ENCODE measurements at places on chromosomes 4 and X.

DNA sequence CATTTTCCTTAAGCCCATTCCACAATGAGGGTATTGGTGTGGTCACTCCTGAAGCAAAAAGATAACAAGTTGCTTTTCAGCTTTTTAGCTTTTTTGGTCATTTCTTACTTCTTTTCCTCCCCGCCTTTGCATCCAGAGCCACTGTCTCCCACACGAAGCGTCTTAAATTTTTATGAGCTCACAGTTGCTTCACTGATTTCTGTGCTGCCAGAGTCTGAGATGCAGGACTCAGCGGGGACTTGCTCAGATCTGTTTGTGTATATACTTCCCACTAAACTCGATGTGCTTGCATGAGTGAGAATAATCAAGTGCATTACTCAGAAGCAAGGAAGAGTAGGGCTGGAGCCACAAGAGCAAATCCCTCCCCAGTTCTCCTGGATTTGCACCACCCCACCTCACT, 80.2 kb upstream of the FHL1 start:
- DNase-seq, result no peak

DNA sequence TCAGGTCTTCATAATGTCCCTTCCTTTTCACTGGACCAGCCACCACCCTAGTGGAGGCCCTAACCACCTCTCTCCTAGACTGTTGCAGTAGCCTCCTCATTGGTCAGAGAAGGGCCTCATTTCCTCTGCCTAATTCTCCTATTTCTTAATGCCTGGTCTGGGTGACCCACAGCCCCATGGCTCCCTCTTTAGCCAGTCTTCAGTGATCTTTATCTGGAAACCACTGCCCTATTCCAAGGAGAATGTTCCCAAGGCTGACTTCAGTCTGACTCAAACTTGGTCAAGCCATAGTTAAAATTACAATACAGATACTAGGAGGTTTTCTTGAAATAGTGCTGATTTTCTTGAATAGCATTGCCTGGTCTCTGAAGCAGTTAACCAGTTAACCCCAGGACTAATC, 53.6 kb upstream of the PRPS1 start:
- no peak for DNase-seq

GRCh38 chr4:113411496-113411938, 350.0 kb downstream of the CAMK2D start:
- no peak for DNase-seq

DNA sequence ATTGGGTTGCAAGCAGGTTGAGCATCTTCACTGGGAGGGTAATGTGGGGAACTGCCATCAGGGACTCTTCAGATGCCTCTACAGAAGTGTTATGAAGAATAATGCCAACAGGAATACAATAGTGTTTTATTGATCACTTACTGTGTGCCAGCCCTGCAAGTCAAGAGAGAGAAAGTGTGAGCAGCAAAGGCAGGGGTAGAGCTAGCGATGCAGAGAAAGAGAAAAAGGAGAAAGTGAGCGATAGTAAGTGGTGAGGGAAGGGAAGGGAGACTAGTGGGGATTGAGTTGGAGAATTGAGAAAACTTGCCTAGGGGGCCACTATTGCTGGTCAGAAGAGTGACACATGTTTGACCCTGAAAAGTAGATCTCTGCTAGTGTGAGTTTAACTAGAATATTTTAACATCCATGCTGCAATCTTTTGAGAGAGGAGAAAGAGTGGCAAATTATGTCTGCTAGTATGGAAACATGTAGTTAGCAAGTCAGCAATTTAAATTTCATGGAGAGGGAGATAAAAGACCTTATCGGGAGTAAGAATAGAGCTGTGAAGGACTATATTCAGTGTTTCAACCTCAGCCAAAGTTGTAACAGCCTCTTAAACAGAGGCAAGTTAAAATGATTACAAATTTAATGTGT, 12.2 kb downstream of the AFF1 start:
- no peak for DNase-seq

GRCh38 chr4:162682651-162683050, 484.0 kb downstream of the NAF1 start:
- DNase-seq, result no peak

- no peak for DNase-seq
Measured at GRCh38 chrX:960821-961220, 251.6 kb downstream of the CRLF2 start.

GRCh38 chr4:81350040-81350439, 121.7 kb downstream of the RASGEF1B start:
- DNase-seq, result no peak

GRCh38 chrX:153465691-153466380, 4.5 kb downstream of the HAUS7 start:
- DNase-seq, result no peak

DNA sequence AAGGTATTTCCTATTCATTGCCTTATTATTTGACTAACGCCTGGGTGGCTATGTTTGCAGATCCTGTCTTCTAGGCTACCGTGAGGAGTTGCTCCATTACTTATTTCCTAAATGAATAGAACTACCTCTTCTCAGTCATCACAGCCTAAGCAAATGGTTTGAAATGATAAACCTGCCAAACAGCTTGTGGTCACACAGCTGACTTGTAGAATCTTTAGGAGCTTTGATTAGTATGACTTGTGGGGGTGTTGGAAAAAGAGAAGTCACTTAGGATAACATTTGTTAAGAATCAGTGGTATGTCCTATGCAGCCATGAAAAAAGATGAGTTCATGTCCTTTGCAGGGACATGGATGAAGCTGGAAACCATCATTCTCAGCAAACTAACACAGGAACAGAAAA, 169.3 kb downstream of the PPARGC1A start:
- DNase-seq, result no peak

GRCh38 chr4:121156822-121157769, 7.0 kb downstream of the TNIP3 start:
- DNase-seq, result no peak

DNA sequence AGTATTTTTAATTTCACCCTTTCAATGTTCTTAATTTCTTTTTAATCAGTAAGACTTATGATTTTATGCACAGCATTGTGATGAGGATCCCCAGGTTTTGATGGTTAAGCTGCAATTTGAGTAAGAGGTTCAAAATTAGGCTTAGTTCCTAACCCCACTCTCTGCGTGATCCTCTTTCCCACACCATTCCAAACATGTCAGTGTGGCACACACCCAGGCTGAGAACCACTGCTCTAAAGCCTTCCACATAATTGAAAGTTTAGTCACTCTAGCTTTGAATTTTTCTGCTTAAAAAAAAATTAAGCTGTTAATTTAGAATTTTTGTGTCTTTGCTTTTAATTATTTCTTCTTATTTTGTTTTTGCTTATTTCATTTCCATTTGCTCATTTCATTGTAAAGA, 68.8 kb upstream of the SLC7A11 start:
- no peak for DNase-seq

DNA sequence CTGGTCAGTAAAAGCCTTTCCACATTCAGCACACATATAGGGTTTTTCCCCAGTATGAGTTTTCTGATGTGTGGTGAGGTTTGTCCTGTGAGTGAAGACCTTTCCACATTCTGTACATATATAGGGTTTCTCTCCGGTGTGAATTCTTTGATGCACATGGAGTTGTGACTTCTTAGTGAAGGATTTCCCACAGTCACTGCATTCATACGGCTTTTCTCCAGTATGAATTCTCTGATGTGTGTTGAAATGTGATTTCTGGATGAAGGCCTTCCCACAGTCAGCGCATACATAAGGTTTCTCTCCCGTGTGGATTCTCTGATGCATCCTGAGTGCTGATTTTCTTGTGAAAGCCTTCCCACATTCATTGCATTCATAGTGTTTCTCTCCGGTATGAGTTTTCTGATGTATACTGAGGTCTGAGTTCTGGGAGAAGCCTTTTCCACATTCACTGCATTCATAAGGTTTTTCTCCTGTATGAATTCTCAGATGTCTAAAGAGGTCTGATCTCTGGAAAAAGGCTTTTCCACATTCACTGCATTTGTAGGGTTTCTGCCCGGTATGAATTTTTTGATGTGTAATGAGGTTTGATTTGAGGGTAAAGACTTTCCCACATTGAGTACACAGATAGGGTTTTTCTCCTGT, 34.7 kb downstream of the ZNF41 start:
- DNase-seq, result no peak

DNA sequence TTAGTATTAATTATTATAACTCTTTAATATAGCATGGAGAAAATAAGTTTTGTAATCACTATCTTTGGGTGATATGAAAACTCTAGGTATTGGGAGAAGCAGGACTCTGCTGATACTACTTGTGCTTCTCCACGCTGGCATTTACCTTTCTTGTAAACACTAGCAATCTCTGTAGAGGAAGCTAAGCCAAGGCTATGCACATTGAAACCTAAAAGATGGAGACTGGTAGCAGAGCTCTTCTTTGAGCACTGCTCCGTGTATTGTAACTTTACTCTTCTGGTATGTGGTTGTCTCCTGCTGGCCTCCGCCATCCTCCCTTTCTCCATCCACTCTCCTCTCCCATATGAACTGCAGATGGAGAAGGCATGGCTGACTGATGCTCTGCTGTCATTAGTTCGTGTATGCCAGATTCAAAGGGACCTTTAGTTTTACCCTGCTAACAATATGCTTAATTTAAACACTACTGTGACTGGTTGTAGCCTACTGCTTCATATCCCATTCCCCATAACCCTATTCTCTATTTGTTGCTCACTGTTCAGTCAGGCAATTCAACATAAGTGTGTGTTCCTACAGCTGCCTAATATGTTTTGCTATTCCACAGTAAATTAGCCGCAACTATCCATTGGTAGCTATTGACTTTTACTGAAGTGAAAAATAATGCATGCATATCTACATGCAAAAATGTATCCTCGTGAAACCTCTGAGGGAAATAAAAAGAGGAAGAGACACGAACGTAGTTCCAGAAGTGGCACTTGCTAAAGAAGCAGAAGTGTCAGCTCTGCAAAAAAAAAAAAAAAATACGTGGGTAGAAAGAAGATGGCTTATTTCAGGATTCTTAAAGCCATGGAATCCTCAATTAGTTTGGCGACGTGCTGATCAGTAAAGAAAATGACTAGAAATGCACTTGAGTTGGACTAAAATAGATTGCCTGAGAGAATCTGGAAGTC, 55.6 kb upstream of the CCSER1 start:
- no peak for DNase-seq

- DNase-seq, result no peak
Measured at GRCh38 chr4:133493776-133494175, 344.7 kb downstream of the PCDH10 start.

GRCh38 chr4:185797018-185797417, 15.0 kb downstream of the SORBS2 start:
- no peak for DNase-seq

- DNase-seq, result no peak
Measured at GRCh38 chrX:104921584-104922205, 298.8 kb downstream of the TEX13A start.

- no peak for DNase-seq
Measured at GRCh38 chrX:81489987-81490386, 288.1 kb downstream of the SH3BGRL start.

- DNase-seq, result no peak
Measured at GRCh38 chr4:101299899-101300540, 47.3 kb downstream of the PPP3CA start.

GRCh38 chr4:54487491-54487890, 170.3 kb upstream of the KIT start:
- DNase-seq, result no peak

DNA sequence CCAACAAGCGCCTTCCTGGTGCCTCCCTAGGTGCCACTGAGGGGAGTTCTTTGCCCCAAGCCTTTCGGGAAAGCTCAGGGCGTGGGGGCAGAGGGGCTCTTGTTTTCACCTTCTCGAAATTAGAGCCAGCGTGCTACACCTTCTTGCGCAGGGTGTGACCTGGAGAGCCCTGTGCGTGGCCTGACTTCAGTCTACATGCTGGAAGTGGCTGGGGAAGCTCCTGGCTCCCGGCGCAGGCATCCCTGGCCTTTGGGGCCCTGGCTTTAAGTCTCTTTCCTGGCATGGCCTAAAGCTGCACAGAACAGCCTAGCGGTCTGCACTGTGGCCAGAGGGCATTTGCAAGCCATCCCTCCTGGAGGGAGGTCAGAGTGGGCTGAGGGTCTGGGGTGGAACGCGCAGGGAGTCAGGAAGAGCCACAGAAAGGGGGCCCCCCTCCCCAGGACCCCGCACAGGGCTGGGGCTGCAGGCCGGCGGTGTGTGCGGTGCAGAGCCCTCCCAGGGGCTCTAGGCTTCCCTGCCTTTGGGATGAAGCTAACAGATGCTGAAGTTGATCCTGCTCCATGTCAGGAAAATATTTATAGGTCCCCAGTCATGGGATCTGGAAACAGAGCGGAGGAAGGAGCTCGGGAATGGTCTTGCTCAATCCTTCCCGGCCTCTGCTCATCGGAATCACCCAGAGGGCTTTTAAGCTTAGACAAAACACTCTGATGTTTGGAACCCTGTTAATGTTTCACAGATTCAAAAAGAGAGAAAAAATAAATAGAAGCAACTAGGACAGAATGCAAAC, 781 bp upstream of the SPON2 start:
- DNase-seq, result no peak

DNA sequence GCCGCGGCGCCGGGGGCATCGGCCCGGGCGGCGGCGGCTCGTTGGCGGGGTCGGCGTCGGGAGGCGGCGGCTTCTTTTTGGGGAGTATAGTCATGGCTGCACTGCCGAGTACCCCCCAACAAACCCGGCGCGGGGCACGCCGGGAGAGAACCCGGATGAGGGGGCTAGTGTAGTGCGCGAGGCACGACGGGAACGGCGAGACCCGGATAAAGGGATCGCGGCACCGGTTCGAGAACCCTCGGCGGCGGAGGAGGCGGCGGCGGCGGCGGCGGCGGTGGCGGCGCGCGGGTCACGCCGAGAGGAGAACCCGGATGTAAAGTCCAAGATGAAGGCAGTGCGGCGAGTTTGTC, at the start of gene OTUD5:
Gene OTUD5 (minus strand): TSS at position 131 of the 350 bp plus-strand sequence. CDS start 37 bp downstream, at position 94.
- peak; percentile 60 for DNase-seq

DNA sequence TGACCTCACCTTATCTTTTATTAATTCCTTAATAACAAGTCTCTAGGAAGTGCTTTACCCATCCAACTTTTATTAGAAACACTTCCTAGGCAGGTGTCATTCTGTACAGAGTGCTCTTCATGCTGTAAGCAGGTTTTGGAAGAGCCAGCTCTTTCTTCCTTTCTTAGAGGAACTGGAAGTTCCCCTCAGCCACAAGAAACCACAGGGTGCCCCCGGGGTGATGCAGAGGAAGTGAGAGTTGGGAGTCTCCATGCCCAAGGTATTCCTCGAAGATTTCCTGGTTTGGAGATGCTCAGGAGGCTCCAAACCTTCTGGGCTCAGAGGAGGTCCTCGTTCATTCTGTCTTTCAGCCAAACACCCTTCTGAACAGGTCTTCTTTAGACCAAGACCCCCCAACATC, 83.8 kb downstream of the EGF start:
- DNase-seq, result no peak

DNA sequence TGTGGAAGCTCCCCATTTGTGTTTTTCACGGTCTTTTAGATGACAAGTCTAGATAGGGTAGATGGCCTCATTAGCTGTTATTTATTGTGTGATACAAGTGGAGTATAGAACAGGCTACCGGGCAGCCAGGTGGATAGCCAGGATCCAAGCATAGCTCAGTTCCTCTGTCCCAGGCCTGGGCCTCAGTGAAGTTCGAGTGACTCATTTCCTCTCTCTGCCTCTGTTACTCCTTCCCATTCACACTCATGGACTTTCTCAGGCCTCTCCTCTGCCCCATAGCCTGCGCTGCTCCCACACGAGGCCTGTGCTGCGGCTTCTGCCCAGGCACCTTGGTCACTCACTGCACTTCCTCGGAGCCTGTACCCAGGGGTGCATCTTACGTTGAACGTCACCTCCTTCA, 54.5 kb downstream of the TENM3 start:
- DNase-seq, result no peak

GRCh38 chrX:154126101-154126500, 17.9 kb upstream of the OPN1LW start:
- no peak for DNase-seq

Data from stimulated activated CD8-positive, alpha-beta memory T cell treated with anti-CD3 and anti-CD28 coated beads, Interleukin-15, amount 100 ng/mL, for 4 hours (primary cell).